ENCODE measurements at places on chromosomes 2 and 18.

- DNase-seq: no peak
These were observed 464 bp upstream of the TLX2 start for GRCh38 chr2:74513605-74514367.

DNA sequence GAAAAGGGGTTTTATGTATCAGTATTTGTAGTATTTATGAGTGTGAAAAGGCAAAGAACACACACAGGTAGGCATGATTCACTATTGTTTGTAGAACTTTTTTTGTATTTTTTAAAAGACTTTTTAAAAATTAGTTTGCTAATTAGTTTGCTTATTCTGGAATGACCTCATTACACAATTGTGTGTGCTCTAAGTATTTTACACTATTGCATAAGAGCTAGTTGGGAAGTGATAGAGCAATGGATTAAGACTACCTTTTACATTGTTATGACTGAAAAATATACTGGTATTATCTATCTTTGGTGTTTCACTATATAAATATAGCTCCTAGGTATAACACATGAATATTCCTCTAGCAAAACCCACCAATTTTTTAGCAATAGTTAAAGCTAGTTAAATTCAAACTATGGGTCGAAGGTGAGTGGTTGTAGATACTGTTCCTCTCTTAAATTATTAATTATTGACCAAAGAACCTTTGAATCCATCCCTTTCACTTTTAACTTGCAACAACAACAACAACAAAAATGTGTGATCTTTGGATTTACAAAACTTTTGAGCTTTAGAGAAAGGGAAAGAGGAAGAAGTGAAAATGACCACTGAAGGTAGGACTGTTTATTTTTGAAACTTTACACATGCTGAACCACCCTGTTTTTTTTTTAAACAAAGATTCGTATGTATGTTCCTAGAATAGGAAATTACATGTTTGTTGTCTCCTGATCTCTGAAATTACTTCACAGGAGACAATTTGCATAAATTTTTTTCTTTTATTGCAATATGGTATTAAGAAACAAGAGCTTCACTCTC lies 18.7 kb downstream of the ITPRID2 start:
- DNase-seq: no peak

- no peak for DNase-seq
These were observed 17.4 kb downstream of the PTCD3 start for GRCh38 chr2:86123328-86123925.

GRCh38 chr2:229235131-229235914 lies 35.8 kb downstream of the PID1 start:
- peak; percentile 56 for DNase-seq

DNA sequence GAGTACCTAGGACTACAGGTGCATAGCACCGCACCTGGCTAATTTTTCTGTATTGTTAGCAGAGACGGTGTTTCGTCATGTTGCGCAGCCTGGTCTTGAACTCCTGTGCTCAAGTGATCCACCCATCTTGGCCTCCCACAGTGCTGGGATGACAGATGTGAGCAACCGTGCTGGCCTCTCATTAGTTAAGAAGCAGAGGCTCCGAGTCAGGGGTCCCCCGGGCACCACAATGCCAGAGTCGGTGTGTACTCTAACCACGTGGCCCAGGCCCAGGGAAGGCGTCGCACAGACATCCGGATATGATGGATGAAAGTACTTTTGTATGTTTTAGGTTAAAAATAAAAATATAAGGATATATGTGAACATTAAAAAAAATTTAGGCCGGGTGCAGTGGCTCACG lies 28.3 kb upstream of the HPCAL1 start:
- no peak for DNase-seq

Data from right forelimb (tissue), 1 donor.